Ascending aorta (tissue), 2 donors: ENCODE measurements at places on chromosomes 5 and 9.

DNA sequence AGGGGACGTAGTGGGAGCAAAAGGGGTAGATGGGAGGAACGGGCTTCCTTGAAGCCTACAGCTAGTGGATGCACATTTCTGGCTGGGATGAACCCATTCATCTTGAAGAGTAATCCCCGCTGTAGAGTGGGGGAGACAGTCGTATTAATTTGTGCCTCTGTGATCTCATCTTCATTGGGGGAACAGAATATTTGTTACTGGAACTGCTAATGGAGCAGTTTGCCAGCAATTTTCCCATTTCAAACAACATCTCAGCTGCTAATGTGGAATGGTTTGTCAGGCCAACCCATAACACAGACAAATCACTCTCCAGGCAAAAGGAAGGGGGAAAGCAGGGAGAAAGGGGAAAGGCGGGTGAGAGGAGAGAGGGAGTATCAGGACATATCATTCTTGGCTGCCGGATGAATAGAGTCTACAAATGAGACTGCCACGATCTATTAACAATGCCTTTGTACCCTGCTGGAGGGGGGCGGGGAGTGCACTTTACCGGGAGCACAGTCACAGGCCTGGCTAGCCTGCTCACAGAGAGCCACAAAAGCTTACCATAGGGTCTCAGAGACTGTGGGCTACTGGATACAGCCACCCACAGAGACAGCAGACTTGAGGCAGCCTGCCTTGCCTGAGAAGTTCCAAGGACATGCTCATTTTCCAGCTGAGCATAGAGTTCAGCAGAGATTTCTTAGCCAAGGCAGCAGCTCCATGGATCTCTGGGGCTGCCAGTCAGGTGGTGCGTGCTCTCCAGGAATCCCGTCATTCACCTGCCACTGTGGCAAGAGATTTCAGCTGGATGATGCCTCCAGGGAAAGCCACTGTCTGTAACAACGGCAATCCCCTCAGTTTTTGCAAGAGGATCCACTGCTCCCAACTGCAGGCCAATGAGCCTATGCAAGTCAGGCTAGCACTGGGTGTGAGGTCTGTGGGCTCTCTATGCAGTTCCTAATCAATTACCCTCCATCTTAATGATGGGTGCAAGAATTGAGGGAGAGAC, 217.7 kb upstream of the PANK3 start:
- no peak for DNase-seq

- DNase-seq, result no peak
Measured at GRCh38 chr5:89072842-89073672, 190.1 kb upstream of the MEF2C start.

GRCh38 chr9:133509179-133510083, 15.3 kb downstream of the MYMK start:
- no peak for DNase-seq

DNA sequence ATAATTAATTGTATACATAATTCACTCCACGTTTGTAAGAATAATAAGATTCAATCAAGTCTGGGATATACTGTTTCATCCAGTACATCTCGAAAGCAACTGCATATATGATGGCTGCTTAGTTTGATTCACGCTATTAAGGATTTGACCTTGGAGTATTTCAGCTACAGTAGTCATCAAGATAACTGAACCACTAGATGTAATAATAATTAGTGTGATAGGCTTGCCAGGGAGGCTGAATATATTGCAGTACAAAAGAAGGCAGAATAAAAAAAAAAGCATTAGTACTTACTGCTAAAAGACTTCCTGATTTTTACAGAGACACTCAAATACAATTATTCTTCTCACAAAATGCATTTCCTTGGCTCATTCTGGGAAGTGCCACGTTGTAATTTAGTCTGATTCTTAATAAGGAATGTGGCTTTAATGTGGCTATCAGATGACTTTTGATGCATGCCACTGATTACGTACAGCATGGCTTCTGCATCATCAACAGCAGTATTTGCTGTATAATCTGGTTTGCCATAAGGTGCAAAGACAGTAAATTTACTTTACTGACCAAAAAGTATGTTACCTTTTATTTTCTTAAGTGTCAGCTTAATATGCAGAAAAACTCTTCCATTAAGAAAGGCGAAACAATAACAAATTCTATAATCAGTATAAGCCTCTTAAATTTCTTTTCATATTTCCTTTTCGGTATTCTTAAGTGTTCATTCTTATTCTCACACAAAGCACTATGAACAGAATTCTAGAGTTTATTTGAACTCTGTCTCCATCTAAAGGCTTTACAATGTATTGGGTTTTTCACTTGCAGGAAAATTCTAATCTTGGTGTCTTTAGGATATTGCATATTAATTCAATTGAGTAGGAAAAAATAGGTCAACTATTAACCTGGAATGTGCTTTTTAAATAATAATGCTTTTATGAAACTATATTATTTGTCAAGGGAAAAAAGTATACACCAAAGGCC, 166.4 kb downstream of the SLF1 start:
- DNase-seq, result no peak

DNA sequence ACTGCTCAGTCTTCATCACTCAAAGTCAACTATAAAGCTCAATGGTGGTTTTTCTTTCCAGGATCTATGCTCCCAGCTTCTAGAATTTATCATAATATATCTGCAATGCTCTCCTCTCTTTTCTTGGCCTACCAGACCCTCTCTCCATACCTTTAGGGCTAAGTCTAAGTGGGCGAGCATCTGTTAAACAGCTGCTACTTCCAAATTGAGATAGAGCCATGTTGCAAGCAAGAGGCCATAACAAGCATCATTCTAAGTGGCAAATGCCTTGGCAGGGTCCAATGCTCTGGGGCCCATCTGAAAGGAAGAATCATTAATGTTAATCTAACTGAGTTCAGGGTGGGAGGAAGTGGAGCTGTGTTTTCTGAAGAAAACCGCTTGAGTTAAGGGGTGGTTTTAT, 324.0 kb downstream of the TLR4 start:
- no peak for DNase-seq

DNA sequence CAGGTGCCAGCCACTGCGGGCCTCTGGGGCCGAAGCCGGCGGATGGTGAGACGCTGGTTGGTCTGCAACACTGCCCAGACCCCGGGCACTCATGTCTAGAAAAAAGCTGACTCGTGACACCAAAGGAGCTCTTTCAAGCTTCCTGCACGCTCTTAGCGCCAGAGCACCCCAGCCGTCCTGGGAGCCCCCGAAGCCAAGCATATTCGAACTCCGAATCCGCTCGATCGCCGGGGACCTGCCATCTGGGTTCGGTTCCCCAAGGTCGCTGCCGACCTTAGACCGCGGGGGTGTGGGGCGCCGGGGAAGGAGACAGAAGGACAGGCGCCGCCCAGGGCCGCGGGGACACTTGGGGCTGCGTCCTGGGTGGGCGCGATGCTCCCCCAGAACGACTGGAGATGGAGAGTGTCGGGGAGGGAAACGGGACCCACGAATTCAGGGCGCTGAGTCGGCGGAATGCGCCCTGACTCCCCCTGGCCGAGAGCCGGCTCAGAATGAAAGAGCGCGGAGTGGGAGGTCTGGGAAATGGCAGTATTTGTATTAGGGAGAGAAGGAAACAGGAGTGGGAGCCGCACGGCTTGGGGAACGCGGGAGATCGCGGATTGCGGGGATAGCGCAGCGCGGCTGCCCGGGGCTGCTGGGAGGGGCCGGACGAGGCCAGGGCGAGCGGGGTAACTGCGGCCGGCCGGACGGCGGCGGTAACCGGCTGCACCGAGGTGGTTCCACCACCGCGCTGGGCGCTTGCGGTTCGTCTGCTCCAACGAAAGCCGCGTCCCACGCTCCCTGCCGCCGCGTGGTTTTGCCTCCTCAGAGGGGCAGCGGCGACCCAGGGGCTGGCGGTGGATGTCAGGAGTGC, 20.1 kb upstream of the MARCHF6 start:
- DNase-seq, result no peak

GRCh38 chr9:12748954-12749353, 25.9 kb upstream of the LURAP1L start:
- no peak for DNase-seq

DNA sequence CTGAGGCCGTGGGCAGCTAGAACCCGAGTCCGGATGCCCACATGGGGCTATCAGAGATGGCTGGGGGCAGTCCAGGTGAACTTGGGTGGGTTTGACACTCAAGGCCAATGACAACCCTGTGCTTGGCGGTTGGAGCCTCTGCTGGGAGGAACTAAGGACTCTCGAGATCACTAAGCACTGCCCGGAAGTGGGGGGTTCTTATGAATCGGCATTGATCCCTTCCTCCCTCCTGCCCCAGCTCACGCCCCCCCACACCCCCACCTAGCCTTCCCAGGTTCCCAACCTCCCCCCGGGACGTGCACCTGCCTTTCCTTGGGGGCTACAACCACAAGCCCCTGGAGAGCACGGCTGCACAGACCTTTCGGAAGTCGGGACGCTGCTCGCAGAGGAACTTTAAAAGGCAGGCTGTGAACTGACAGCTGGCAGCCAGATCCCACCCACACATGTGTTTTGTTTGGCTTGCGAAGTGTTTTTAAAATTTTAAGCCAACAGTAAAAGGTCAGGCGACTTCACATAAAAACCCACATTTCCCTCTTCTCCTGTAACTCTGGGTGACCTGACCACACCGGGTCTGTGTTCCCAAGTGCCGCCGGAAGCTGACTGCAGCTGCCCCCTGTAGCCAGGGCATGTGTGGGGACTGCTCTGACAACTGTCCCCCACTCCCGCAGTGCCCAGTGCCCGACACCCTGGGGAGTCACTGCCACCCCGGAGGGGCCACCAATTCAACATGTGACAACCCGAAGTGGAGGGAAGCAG, 5.1 kb upstream of the RALGDS start:
- no peak for DNase-seq

DNA sequence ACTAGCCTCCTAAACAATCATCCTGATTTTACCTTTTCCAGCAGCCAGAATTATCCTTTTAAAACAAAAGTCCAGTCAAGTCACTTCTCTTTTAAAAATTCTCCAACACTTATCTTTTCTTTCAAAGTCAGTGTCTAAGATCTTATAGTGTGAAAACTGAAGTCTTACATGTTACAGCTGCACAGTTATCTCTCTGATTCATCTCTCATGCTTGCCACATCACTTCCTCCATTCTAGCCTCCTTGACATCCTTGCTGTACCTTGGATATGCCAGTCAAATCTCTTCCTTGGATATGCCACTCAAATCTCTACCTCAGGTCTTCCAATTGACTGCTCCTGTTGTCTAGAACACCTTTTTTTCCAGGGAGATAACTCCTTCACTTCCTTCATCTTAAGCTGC, 361.7 kb upstream of the FTMT start:
- no peak for DNase-seq

DNA sequence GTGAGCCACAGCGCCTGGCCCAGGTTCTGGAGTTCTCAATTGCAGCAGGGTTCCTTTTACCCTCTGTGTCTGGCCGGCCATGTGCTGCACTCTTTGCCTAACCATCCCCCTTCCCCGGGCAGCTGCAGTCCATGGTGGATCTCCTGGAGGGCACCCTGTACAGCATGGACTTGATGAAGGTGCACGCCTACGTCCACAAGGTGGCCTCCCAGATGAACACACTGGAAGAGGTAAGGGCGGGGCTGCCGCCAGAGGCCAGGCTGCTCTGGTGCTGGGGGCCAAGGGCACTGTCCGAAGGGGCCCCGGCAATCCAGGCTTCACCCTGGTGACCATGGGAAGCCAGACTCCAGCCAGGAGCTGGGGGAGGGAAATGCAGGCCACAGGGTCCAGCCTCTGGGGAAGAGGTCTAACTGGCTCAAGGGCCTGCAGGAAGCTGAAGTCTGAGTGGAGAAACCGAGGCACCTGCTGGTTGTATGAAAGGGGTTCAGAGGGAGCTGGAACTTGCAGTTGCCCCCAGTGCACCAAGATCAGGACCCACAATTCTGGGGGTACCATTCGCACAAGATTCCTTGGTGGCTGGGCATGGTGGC, 18.1 kb downstream of the OLFML2A start:
- DNase-seq, result no peak

DNA sequence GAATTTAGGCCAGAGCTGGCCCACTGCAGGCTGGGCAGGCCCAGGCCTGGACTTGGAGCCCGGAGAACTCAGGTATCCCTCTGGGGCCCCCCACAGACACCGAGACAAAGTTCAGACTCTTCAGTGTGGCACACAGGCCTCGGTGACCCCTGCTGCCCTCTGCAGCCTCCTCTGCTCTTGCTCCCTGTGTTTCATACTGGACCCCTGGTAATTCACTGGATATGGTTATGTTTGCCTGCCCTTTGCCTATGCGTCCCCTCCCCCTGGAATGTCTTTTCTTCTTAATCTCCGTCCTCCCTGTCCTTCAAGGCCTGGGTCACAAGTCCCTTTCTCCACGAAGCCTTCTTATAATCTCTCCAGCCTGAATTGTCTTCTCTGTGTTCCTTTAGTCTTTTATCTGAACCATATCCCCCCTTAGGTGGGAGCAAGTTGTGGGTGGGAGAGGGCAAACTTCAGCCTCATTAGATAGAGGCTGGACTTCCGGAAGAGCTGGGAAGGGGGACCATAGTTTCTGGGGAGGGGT, 30.1 kb downstream of the GSN start:
- DNase-seq, result no peak

DNA sequence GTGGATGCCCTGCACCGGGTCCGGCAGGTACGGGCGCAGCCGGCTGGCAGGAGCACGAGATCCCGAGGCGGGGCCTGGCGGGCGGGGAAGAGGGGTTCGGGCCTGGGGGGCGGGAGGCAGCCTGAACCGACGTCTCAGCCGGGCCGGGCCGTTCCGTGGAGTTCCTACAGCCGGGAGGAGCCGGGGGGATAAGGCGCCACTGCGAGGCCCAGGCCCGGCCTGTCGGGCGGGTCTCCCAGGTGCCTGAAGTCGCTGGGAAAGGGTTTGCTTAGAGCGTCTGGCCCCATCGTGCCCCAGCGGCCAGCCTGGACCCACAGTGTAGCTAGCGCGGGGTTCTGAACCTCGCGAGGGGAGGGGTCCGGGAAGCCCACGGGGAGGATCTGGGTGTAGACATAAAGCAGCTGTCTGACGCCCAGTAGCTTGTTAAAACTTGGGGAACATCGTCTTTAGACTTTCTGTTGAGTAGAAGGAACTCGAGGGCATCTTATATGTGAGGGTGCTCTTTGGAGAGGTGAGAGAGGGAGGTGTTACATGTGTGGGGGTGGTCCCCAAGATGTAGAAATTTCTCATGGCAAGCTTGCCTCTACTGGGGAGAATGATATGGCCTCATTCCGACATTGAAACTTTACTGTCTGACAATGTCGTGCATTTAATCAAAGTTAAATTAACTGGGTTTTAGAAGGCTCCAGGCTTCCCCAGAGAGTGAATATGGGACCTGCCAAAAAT, 524 bp downstream of the FUBP3 start:
- DNase-seq, result no peak

- peak; percentile 93 for DNase-seq
Measured at GRCh38 chr5:139482050-139482889, at the start of gene STING1. TSS of gene STING1 (minus strand) at chr5:139482758. CDS start at chr5:139481704, 1,054 bp downstream.

GRCh38 chr5:72600391-72600981, 93.3 kb upstream of the ZNF366 start:
- no peak for DNase-seq
